Suprapubic skin (tissue), 4 donors: ENCODE measurements at places on chromosomes 6 and 20. TPM values are rescaled to one million over a fixed set of nuclear protein-coding genes. Genes with fewer than 3 reads are reported as not detected.

SIGLEC1 gene
- total RNA-seq, result 0.80 TPM

KDM1B gene
- 32.5 TPM for total RNA-seq

UNC93A gene
- total RNA-seq, result 16.1 TPM

CST5 gene
- not detected for total RNA-seq

PMEPA1 gene
- total RNA-seq, result 9.5 TPM

PHF10 gene
- 48.0 TPM for total RNA-seq

IL17F gene
- not detected for total RNA-seq

TTK gene
- 6.1 TPM for total RNA-seq

C6orf52 gene
- not detected for total RNA-seq

PRRT1 gene
- 0.44 TPM for total RNA-seq

XKR7 gene
- total RNA-seq, result not detected

GNMT gene
- not detected for total RNA-seq

NKAIN4 gene
- total RNA-seq, result not detected

MATN4 gene
- 1.5 TPM for total RNA-seq

LRRC73 gene
- 0.42 TPM for total RNA-seq

MLN gene
- total RNA-seq, result not detected
